HS-5 (cell line): ENCODE measurements at places on chromosomes 6 and 20.

DNA sequence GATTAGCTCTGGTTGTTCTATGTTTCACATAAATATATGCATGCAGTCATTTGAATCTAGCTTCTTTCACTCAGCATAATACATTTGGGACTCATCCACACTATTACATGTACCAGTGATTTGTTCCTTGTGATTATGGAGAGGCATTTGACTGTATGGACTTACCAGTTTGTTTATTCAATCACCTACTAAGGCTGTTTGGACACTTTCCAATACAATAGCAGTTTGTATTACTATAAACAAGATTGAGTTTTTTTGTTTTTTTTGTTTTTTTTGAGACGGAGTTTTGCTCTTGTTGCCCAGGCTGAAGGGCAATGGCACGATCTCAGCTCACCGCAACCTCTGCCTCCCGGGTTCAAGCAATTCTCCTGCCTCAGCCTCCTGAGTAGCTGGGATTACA lies 109.8 kb upstream of the DST start:
- no peak for DNase-seq

DNA sequence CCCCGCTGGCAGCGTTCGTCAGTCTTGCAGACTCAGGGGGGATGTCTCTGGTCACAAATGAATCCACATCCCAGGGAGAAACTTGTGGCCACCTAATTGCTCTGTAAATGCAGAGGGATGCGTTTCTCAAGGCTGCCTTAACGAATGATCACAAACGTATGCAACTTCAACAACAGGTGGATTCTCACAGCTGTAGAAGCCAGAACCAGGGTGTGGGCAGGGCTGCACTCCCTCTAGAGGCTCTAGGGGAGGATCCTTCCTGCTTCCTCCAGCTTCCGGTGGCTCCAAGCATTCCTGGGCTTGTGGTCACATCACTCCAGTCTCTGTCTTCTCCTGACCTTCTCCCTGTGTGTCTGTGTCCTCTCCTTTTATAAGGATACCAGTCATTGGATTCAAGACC lies 3.3 kb upstream of the TAF4 start:
- no peak for DNase-seq

DNA sequence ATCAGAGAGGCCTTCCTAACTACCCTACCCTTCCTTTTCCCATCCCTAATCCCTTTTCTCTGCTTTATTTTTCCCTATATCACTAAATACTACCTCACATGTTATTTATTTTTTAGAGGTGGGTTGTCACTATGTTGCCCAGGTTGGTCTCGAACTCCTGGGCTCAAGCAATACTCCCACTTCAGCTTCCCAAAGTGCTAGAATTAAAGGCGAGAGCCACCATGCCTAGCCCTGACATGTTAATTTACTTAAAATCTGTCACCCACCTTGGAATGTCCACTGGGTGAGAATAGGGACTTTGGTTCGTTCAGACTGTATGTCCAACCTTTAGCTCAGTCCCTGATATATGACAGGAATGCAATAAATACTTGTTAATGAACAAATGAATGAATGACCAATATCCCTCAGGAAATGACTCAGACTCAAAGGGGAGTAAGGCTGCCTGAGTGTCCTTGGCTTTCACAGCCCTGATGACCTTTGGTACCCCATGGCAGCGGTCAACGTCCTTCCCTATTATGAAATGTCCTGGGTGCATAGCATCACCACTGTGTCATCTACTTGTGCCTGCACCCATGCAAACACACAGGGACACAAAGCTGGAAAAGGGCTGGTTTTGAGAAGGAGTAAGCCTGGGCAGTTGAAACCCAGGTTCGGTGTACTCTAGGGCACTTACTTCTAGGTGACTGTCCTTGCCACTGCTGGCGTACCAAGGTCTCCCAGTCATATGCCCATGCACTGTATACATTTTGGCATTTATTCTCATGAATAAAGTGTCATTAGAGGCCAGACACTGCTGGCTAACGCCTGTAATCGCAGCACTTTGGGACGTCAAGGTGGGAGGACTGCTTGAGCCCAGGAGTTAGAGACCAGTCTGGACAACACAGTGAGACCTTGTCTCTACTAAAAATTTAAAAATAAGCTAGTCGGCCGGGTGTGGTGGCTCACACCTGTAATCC lies 26.5 kb downstream of the BCL2L1 start:
- DNase-seq = peak; percentile 87

GRCh38 chr20:18288749-18289267 lies 481 bp downstream of the ZNF133 start:
- DNase-seq = no peak

- no peak for DNase-seq
Observed at GRCh38 chr6:25155211-25155610, 124.0 kb upstream of the CARMIL1 start.

GRCh38 chr20:11090751-11091150 lies 417.0 kb upstream of the JAG1 start:
- no peak for DNase-seq

DNA sequence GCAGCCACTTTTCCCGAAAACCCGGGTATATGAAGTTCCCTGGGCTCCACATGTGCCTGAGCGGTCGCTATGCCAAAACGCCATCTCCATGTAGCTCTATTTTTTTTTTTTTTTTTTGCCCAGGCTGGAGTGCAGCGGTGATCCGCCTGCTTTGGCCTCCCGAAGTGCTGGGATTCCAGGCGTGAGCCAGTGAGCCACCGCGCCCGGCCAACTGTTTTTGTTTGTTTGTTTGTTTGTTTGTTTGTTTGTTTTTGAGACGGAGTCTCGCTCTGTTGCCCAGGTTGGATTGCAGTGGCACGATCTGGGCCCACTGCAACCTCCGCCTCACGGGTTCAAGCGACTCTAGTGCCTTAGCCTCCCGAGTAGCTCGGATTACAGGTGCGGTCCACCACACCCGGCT lies 237.5 kb upstream of the IRAK1BP1 start:
- no peak for DNase-seq

GRCh38 chr6:102026649-102027048 lies 633.1 kb downstream of the GRIK2 start:
- no peak for DNase-seq

GRCh38 chr6:42141603-42142117 lies 760 bp downstream of the C6orf132 start:
- no peak for DNase-seq

DNA sequence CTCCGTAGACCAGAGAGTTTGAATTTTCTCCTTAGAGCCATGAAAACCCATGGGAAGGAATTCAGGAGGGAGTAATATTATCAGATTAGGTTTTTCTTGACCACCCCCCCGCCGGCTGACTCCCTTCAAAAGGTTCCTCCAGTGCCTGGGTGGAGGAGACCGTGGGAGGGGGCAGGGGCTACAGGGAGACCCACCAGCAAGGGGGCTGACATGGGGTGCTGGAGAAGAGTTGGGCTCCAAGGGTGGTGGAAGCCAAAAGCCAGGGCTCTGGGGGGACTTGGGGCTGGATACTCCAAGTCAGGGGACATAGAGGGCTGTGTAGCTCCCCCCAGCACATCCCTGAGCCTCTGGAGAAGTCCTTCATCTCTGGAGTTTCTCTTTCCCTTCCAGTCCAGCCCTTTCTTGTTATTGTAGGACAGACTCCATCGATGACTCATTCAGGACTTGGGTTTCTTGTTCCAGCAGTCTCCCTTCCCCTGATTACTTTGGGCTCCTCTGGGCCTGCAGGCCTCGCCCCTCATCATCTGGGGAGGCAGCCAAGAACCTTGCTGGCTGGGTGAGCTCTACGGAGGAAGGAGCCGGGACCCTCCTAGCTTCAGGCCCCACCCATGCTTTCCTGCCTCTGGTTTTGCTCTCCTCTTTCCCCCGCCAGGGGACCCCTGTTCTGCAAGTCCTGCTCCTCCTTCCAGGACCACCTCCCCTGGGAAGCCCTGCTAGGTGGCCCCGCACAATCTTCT lies 10.5 kb upstream of the KIAA1755 start:
- DNase-seq = peak; percentile 67

- no peak for DNase-seq
Observed at GRCh38 chr6:53771785-53772624, 22.8 kb upstream of the LRRC1 start.

DNA sequence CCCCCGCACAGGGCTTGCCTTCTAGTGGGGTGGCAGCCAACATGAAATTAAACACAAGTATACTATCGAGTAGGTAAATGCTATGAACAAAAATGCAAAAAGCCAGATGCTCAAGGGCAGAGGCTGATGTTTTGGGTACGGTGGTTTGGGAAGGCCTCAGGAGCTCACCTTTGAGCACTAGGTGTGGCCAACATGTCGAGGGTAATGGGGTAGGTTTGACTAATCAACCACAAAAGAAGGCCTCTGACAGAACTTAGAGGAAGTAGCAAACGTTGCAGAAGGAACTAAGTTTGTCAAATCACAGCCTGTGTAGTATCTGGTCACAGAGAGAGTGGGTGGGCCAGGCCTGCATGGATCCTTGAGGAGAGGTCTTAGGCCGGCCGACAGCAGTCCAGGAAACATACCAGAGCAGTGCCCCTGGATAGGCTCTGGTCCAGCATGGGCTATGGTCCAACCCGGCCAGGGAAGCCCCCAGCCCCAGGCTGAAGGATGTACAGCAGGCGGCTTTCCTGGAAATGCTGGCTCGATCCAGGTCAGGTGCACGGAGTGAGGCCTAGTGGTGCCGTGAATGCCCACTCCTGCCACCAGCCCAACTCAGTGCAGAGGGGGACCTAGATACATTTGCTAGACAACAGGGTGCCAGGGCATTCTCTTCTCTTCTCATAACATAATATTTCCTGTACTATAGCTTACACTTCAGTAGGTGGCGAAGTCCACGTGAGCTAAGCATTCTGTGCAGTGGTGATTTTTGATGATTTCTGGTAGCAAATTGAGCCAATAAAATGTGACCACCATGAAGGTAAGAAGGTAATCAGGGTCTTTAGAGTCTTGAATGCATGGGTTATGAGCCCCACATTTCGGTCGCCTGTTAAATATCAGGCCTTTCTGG lies 56.3 kb upstream of the CD93 start:
- DNase-seq = no peak

GRCh38 chr20:57092112-57092899 lies 174.1 kb downstream of the BMP7 start:
- no peak for DNase-seq

DNA sequence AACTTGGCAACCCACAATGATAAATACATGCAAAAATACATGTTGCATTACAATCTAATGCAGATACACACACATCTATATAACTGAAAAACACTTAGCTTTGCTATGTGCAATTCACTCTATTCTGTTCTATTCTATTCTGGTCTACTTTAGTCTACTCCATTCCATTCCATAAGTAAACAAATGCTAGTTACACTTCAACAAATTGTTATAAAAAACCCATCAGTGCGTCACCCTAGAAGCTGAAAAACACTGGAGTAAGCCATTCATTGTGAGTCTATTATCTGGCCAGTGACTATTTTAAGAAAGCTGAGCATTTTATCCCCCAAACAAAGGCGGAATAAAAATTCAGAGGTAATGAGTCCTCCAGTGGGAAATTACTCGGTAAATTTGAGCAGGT lies 315.7 kb upstream of the EPHA7 start:
- DNase-seq = no peak

DNA sequence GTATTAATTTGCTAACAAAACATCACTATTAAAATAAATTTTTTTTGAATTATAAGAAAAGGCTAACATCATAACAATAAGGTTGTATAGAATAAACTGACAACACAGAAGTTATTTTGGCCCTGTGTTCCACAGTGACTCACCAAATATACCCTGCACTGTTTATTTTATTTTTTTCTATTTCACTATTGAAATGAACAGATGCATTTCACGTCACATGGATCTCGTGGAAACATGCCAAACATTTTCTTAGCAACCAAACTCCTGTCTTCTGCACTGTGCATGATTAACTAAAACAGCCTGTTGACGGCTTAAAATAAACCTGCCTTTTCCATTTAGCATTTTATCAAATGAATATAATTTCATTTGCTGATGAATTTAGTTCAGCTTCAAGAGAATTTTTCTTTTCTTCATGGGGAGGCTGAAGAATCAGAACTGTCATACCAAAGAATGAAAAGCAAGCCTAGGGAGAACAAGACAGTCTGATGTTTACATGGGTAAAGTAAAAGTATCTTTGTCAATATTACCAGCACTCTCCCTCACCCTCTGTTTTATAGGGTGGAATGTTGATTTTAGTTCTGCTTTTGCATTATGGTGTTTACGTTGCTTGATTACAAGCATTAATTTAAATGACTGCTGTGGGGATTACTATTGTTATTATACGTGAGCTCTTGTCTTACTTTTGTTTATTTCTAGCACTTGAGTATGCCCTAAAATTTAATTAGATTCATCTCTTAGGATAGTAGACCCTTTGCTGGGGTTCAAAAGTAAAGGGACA lies 115.3 kb downstream of the LCA5 start:
- DNase-seq = peak; percentile 82

DNA sequence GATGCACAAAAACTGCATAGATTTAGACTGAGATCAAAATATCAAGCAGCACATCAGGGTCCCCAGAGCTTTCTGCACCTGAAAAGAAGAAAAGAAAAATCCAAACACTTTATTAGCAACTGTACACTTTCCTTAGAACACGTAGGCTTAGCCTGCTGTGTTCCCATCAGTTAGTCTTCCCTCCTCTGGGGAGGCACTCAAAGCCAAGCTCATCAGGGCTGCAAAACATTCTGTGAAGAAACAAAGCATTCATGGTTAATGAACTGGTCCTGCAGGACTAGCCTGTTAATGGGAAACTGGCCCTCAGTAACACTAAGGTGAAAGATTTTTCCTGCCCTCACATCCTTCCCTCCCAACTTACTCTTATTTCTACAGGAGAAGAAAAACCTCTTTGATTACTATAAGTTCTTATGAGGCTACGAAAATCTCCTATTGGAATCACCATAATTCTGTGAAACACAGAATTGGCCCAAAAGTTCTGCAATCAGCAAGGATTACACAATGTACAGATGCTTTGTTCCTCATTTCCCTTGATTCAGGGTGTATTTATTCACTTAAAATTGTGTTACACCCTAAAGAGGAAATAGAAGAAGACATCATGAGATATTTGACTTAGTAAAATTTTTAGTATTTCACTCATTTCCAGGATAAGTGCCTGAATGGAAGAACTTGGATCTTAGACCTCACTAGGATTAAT lies 901.0 kb upstream of the MAP3K7 start:
- DNase-seq = no peak

GRCh38 chr20:58306421-58307261 lies 2.9 kb upstream of the RAB22A start:
- DNase-seq = peak; percentile 73

DNA sequence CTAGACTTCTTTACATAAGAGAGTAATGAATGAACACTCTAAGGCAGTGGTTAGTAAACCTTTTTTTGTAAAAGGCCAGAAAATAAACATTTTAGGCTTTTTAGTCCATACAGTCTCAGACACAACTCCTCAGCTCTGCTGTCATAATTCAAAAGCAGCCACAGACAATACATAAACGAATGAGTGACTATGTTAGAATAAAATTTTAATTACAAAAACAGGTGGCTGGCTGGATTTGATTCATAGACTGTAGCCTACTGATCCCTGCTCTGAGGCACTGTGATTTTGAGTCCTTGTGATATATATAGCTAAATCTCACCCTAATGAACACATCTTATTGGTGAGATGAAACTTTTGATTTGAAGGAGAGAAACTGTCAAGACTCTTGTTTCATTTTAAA lies 155.1 kb downstream of the AIG1 start:
- no peak for DNase-seq

DNA sequence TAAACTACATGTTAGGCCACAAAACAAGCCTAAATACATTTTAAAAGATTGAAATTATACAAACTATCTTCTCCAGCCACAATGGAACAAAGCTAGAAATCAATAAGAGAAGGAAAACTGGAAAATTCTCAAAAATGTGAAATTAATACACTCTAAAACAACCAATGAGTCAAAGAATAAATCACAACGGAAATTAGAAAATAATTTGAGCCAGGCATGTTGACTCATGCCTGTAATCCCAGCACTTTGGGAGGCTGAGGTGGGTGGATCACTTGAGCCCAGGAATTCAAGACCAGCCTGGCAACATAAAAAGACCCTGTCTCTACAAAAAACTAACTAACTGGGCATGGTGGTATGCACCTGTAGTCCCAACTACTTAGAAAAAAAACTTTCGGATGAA lies 6.3 kb upstream of the WFDC13 start:
- no peak for DNase-seq
